ENCODE measurements at places on chromosomes 7 and 10.

DNA sequence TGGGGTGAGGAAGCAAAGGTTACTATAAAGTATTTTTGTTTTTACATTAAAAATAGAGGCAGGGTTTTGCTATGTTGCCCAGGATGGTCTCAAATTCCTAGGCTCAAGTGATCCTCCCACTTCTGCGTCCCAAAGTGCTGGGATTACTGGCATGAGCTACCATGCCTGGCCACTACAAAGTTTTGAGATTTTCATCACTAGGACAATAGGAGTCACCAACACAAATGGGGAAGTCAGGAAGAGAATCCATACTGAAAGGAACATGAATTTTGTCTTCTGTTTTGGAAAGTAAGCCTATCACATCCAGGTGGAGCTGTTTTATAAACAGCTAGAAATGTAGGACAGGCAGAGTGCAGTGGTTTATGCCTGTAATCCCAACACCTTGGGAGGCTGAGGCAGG is 20.0 kb upstream of the CAPZA2 start:
- DNase-seq, result no peak

DNA sequence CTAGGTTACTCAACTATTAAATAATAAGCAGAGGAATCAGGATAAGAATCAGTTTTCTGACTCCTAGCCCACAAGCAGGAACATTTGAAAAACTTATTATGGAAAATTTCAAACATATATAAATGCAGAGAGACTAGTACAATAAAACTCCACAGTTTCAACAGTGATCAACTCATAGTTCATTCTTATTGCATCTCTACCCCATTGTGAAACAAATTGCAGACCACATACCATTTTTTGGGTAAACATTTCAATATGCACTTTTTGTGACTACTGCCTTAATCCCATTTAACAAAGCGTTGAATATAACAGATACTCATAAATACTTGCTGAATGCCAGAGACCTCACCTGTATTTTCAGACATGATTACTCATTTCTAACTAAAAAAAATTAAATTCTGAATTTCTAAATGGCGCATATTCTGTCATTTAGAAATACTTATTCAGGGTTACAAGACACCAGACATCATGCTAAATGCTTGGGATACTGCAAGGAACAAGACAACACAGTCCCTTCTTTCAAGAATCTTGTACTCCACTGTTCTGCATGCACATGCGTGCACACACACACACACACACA is 11.4 kb downstream of the CDK6 start:
- DNase-seq, result no peak

- no peak for DNase-seq
Measured at GRCh38 chr10:19713800-19714525, 102.3 kb upstream of the PLXDC2 start.

- DNase-seq, result peak; percentile 29
Measured at GRCh38 chr7:100568896-100569844, 4.5 kb downstream of the SAP25 start.

DNA sequence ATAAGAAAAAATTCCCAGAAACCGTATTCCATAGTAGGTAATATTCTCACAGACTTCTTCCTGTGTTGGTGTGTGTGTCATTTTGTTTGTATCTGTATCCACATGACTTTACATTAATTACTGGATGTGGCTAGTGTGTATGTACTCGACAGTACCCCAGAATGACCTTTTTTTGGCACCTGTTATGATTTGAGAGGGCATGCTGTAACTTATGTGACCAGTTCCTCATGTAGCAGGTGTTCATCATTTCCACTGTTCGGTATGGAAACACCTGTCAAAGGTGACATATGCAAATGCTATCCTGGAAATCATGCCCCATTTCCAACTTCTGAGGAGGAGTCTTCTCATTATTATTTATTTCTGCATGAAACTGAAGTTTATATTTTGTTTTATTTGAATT is 89.3 kb downstream of the ZMYND11 start:
- DNase-seq, result no peak

DNA sequence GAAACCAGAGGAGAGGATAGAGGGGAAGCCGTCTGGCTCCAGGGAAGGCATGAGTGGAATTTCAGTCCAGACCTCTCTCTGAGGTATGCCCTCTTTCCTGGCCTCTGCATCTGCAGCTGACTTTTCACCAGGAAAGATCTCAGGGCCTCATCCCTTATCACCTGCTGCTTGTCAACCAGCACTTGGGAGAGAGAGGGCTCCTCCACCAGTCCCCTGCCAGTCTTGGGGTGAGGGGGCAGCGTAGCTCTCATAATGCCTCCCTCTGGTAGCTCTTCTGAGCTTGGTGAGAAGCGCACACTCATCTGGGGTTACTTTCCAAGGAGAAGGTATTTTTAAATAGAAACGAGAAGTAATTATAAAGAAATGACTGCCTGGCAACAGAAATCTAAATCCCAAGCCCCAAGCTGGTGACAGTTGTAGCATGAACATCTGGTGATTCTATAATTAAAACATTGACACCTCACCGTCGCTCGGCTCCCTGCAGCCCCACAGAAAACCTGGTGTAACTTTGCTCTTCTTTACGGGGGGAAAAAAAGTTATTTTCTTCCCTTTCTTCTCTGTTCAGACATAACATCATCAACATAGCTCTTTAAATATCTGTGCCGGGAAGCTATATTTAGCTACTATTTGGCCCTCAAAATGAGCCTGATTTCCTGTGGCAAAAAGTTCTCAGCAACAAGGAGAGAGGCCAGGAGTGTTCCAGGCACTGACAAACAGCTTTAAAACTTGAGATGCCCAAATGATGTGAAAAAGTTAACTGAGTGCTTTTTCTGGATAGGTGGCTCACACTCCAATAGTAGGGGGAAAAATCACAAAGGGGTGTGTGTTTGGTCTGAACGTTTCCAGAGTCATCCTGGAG is 26.9 kb downstream of the HIP1 start:
- peak; percentile 42 for DNase-seq

DNA sequence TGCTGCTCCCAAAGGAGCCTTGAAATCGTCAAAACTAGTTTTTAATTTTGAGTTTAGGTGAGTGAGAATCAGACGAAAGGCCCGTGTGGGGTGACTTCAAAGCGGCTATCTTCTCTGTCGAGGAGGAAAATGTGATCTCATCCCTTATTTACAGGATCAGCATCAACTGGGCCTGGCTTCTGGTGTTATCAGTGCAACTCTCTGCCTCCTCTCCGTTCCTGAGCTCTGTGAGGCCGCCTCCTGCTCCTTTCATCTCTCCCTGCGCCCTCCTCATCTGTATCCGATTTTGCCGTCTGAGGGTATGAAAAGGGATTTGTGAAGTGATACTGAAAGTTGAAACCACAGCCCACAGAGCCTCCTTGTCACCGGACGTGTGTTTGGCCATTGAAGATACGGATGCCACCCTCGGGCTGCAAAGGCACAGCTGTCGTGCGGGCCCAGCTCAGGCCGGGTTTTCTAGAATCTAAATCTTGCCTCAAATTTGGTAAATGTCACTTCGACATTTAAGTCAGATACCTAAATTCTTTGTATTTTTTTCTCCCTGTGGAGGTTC is 408.7 kb upstream of the ADARB2 start:
- DNase-seq, result no peak

- DNase-seq, result no peak
Measured at GRCh38 chr10:66283064-66283463, 642.8 kb upstream of the LRRTM3 start.

GRCh38 chr7:55550841-55551537 is 21.3 kb downstream of the VOPP1 start:
- no peak for DNase-seq

DNA sequence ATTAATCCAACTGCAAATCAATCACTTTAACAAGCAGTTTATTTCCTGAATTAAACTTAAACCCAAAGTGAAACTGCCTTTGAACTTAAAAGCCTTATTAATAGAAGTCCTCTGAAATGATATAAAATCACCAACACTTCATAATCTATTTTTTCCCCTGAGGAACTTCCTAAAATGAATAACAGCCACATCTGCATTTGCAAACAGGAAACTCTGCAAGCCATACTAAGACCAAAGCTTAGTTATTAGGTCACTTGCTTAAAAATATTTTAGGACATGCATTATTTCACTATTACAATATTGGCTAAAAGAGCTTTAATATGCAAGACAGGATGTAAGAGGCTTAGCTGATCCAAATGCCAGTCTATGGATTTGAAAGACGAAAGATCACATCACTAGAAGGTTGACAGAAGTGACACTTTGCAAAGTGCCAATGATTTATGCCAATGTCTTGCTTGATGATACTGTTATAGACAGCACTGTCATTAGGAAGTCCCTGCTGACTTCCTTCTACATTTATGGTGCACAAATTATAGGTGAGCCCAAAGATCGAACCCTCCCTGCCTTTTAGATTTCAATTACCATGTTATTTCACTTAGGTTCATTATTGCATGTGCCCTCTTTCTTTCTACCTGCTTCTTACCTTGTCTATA is 99.9 kb upstream of the SKAP2 start:
- no peak for DNase-seq

- no peak for DNase-seq
Measured at GRCh38 chr10:72025400-72025799, 61.2 kb downstream of the CHST3 start.

- peak; percentile 48 for DNase-seq
Measured at GRCh38 chr7:121960678-121961077, 87.7 kb downstream of the PTPRZ1 start.

GRCh38 chr10:7626283-7626682 is 40.5 kb downstream of the ITIH5 start:
- no peak for DNase-seq

DNA sequence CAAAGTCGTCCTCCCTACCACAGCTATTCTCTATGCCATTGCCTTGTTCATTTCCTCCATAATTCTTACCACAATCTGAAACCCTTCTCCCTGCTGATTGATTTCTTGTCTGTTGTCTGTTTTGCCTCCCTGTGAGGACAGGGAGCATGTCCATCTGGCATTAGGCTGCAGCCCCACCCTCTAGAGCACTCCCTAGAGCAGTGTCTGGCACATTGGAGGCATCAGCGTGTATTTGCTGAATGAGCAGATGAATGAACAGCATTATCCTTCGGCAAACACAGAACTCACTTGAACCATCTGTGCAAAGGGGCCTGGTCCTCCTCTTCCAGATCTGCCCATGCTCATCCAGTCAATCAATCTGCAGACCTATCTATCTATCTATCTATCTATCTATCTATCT is 5.1 kb upstream of the DMBT1 start:
- DNase-seq, result no peak

DNA sequence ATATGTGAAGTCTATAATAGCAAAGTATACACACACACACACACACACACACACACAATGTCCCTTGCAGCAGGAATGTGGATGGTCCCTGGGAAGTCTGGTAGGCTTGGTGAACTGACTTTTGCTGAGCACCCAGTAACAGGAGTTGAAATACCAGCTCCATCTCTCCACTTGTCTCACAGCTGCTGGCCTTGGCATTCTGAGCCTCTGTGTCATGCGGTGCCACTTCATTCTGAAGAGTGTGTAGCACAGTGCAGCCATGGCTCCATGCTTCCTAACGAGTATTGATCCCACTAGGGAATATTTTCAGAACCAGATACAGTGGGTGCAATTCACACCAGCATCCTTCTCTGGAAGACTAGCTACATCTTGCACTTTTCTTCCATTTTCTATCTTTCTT is 192.4 kb downstream of the ADARB2 start:
- DNase-seq, result no peak

GRCh38 chr7:418636-419280 is 100.9 kb downstream of the PDGFA start:
- no peak for DNase-seq

GRCh38 chr10:86165666-86166065 is 200.9 kb downstream of the GRID1 start:
- DNase-seq, result no peak

DNA sequence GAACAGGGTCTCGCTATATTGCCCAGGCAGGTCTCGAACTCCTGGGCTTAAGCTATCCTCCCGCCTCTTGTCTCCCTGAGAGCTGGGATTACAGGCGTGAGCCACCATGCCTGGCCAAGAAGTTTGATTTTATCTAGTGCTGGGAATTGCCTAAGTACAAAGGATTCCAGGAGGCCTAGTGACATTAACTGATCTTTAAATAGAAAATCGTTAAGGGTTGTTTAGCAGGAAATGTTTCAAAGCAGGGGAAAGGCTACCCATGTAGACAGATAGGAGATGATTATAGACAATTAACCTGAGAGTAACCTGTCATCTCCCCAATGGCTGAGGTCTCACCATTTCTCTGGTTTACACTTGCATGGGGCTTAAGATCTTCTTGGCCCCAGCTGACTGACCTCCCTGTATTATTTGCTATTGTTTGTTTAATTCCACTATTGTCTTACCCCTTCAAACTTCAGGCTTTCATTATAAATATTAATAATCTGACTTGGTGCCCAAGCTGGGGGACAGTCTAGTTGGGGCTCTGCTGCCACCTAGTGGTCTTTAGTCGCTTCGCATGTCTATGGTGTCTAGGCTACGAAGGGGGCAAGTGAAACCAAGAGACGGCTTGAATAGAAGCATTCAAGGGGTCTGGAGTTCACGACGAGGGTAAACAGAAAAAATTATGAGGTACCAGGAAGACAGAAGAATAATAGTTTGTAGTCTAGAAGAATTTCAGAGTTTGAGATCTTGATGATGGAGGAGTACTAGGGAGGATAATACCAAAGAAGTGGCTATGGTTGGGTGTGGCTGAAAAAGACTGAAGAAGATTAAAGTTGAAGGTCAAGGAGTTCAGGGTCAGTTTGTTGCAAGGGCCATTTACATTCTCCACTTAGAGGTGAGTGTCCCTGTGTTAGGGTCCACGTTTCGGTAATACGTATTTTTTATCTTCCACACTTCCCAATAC is 40.4 kb upstream of the BPGM start:
- peak; percentile 43 for DNase-seq

GRCh38 chr10:68997211-68997610 is 8.6 kb downstream of the KIFBP start:
- no peak for DNase-seq

GRCh38 chr7:100247152-100247757 is 27.5 kb downstream of the PVRIG start:
- DNase-seq, result peak; percentile 57

GRCh38 chr10:3911713-3912442 is 126.9 kb upstream of the KLF6 start:
- no peak for DNase-seq

DNA sequence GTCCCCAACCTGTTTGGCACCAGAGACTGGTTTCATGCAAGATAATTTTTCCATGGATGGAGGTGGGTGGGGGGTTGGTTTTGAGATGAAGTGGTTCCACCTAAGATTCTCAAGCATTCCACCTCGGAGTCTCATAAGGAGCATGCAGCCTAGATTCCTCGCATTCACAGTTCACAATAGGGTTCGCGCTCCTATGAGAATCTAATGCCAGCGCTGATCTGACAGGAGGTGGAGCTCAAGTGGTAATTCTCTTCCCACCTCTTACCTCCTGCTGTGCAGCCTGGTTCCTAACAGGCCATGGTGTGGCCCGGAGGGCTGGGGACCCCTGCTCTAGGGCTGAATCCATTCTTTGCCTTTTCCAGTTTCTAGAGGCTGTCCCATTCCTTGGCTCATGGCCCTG is 19.1 kb upstream of the CDK1 start:
- no peak for DNase-seq

GRCh38 chr10:30639946-30640786 is 10.6 kb upstream of the LYZL2 start:
- peak; percentile 73 for DNase-seq

All from HCEC 1CT (cell line).